ENCODE measurements at places on chromosomes 12 and 14.

DNA sequence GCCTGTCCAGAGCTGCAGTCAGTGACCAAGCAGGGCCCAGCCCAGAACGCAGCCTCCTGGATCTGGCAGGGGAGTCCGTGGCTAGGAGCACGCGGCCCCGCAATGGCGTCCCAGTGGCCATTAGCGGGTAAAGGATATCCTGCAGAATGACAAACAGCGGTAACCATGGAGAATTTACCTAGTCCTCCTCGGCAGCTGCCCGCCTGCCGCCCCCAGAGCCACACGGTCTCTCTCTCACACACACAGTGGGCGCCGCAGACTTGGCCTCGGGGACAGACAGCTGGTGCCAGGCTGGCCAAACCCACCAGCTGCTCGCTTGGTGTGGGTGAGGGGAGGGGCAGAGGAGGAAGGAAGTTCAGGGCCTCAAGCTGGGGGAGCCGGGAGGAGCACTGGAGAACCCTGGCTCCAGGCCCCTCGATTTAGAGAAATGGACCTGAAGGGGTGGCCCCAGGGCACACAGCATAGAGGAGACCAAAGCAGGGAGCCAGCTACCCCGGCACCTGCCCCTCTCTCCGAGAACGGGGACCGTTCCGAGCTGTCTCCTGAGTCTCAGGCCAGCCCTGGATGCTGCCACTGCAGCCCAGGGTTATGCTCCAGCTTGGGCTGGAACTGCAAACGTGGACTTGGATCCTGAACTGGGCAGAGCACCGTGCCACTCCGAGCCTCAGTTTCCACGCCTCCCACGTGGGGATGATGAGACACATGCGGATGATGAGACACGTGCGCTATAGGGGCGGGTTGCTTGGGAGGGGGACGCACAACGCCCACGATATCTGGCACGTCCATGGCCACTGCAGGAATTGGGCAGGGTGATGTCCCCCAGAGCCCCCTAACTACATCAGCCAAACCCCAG lies 3.4 kb downstream of the CDK2AP1 start:
- DNase-seq = peak; percentile 81

DNA sequence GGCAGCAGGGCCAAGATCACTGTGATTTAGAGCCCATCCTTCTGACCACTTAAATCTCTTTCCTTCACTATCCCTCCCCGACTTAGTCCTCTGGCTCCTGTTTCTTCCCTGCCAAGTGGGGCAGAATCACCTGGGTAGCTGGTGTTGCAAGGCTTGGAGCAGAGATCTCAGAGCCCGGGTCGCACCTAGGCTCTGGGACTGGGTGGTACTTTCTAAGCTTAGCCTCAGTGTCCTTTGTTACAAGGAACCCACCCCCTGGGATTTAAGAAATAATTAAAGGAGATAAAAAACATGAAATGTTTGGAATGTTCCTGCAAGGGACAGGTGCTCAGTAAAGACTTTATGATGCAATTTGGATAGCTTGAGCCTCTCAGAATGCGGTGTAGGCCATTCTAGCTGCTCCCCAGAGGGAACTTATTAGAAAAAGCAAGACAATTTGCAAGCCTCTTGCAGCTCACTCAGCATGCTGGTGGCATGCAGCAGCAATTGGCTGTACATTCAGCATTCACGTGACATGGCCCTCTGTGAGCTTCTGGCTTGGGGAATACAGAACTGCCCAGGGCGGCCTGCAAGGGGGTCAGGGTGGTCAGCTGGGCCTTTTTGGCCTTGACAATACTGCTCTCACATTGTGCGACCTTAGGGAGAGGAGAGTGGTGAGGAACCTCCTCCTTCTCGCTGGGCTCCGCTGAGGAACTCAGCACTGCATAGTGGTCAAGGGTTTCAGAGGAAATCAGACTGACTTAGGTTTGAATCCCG lies 16.8 kb downstream of the C14orf132 start:
- DNase-seq = peak; percentile 59

- DNase-seq = no peak
These were observed 52.0 kb upstream of the NTF3 start for GRCh38 chr12:5379749-5380496.

DNA sequence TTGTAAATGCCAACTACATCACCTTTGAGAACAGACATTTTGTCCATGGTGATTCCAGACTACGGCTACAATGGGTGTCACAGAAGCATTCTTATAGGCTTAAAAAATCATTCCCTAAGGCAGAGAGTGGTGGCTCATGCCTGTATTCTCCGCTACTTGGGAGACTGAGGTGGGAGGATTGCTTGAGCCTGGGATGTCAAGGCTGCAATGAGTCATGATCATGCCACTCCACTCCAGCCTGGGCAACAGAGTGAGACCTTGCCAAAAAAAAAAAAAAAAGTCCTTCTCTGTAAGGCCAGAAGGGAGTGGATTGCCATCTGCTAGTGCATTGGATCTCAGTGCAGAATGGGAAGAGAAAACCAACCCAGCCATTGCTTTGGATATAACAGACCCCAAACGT lies 522.5 kb downstream of the VRK1 start:
- DNase-seq = no peak

GRCh38 chr12:100564090-100564489 lies 9.4 kb upstream of the GAS2L3 start:
- no peak for DNase-seq

- DNase-seq = no peak
These were observed 13.8 kb downstream of the NOS1 start for GRCh38 chr12:117347588-117347987.

DNA sequence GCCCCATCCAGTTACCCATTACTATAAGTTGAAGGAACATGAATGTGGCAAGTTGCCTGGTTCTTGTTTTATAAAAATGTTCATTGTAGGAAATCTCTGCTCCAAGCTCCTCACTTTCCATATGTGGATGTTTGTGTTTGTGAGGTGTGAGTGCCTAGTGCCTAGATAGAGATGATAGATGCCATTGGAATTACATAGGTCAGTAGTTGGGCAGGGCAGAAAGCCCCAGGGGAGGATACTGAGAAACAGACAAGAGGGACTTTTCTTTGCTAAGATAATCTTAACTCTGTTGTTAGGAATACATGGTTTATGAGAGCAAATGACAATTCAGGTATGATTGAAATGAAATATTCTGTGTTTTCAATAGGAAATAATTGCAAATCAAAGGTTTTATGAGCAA lies 226.3 kb upstream of the GRIP1 start:
- no peak for DNase-seq

DNA sequence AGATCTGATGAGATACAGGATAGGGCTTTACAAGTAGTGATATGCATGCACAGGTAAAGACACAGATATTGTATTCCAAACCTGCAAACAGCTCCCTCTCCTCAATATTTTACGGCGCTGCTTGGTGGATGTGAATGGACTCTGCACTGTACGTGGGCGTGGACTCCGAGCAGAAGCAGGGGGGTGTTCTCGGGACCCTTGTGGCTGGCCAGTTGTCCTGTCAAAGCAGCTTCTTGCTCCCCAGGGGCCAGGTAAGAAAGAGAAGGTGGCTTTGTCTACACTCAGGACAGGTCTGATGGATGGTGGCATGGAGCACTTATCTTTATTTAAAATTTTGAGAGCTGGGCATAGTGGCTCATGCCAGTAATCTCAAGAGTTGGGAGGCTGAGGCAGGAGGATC lies 29.5 kb upstream of the CLMN start:
- DNase-seq = no peak

DNA sequence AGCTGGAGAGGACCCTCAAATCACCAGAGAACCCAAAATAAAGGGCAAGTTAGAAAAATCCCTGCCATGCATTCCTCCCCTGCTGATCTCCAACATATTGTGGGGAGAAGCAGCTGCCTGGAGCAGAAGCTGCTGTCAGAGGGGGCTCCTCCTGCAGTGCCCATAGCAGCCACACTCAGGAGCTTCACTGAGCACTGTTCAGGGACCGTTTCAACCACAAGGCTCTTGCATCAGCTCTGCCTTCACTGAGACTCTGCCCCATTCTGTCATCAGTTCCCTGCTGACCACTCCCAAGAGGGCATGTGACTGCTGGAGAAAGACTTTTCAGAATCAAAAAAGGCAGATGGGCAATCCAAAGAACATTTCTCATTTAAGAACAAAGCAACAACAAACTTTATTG lies 392.7 kb downstream of the GALC start:
- no peak for DNase-seq

- DNase-seq = no peak
These were observed 382.2 kb downstream of the FUT8 start for GRCh38 chr14:65794674-65795279.

DNA sequence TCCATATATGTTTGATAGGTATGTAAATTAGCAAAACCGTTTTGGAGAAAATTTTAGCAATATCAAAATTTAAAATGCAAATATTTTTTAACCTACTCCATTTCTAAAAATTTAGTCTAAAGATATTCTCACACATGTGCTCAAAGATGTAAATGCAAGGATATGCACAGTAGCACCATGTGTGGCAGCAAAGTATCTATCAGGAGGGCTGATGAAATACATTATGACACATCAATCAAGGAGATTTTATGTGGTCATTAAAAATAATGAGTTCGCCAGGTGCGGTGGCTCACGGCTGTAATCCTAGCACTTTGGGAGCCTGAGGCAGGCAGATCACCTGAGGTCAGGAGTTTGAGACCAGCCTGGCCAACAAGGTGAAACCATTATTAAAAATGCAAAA lies 8.0 kb upstream of the C1R start:
- DNase-seq = no peak

DNA sequence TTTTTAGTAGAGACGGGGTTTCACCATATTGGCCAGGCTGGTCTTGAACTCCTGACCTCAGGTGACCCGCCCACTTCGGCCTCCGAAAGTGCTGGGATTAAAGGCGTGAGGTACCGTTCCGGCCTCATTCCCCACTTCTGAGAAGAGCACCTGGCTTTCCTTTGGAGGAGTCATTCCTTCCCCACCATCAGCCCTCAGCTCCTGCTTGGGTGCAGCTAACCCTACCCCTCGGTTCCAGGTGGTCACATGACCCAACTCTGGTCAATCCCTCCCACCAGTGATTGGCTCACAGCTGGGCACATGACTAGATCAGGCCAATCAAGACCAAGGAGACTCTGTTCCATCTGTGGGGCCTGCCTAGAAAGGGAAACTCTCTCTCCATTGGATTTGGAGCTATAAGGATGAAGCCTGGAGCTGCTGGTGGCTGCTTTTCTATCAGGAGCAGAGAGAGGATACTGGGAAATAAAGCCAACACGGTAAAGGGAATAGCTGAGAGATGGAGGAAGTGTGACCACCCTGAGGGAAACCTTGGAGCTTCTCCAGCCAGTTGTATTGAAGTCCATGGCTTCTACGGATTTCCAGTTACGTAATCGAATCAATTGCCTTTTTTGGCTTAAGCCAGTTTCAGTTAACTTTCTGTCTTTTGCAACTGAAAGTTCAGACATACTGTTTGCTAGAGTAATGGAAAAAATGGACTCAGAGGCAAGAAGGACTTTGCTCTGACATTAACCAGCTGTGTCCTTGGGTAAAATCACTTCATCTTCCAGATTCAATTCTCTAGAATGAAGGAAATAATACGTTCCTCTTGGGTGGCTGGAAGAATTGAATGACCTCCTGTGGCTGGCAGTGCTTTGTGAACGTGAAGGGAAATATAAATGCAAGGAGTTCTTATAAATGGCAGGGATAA lies 19.7 kb upstream of the IFT81 start:
- no peak for DNase-seq

DNA sequence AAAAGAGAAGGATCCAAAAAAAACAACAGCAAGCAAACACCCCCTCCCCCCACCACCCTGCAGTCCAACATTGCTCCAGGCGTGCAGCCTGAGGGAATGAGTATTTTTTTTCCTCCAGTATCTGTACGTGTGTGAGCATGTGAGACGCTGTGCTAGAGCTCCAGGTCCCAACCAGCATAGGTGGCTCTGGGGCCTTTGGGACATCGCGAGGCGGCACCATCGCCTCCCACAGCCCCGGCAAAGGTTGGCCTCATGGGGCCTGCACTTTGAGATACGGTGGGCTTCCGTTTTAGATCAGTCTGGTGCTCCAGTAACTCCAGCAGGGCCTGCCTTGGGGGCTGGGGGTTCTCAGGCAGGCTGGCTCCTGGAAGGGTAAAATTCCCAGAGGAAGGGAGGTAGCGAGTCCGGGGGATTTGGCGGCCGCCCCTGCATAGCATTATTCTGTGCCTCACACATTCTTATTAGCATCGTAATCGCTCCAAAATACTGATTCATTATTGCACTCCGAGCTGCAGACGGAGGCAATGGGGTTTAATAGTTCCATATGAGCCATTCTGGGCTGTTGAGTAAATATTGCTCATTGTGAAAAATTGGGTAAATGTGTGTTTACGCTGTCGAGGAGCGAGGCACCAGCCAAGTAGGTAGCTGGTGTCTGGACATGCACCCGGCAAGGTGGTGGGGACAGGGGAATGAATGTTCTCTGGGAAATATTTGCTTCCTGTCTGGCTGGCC lies 143.1 kb upstream of the MYL2 start:
- no peak for DNase-seq

GRCh38 chr14:89137526-89138163 lies 279.4 kb downstream of the FOXN3 start:
- DNase-seq = no peak

GRCh38 chr12:23493672-23494071 lies 455.8 kb downstream of the SOX5 start:
- DNase-seq = no peak

DNA sequence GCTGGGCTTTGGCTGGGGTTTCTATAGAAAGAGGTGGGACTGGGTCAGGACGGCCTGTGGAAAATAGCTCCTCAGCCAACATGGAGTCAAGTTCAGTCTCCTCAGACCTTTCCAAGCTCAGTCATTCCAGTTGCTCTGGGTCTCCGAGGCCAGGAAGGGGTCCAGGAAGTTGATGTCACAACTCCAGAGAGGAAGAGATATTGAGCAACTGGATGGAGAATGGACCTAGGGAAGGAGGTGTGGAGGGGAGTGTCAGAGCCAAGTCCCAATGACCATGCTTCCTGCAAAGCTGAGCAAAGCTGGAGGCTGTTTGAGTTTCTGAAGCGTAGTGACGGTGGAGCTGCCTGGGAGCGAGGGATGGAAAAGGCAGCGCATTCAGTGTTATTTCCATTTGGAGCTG lies 86.1 kb downstream of the SLC24A4 start:
- DNase-seq = no peak

DNA sequence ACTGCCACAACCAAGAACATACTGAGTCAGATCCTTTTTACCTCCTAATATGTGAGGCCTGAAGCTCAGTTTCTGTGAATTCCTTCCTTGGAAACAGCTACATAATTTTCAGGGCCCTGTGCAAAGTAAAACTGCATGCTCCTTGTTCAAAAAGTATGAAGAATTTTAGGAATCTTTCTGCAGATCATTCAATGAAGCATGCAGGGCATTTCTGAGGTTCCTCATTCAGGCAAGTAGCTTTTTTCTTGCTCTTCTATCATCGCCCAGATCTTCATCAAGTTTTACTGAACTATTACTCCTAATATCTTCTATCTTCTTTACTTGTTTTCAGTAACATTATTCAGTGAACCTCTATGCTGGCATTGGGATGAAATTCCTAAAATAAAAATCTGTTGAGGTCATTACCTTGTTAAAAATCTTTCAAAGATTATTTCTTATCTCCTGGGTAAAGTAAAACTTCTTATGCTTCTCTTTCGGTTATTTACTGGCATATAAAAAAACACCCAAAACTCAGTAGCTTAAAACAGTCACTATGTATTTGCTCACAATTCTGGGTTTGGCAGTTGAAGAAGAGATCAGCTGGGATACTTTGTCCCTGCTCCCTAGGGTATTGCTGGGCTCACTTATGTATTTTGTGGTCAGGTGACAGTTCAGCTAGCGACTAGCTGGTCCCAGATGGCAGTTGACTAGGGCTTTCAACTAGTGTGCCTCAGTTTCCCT lies 42.6 kb upstream of the KRR1 start:
- DNase-seq = no peak

- no peak for DNase-seq
These were observed 35.5 kb downstream of the CPSF6 start for GRCh38 chr12:69274861-69275260.
